ENCODE measurements at places on chromosomes 1 and 21. TPM values are rescaled to one million over a fixed set of nuclear protein-coding genes. Genes with fewer than 3 reads are reported as not detected.

Gene ARID4B
- total RNA-seq = 18.3 TPM

Gene PAQR7
- 2.0 TPM for total RNA-seq

Gene S100B
- total RNA-seq = 3.5 TPM

DNA sequence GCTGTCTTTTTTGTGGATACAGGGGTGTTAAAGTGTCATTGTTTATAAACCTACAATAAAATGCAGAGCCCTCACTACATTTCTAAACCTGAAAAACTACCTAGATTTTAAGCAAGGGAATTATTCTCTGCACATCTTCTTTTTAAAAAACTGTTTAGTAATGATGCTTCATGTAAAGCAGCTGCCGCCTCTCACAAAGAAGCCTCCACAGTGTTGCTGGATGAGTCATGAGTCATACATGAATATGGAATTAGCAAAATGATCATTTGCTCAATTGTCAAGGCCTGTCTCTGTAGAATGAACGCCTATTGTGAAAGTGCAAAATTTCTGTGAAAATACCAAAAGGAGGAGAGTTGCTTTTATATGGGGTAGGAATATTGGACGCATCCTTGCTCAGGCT lies 259.5 kb upstream of the CHRM3 start:
- no peak for DNase-seq

Gene XCL2
- total RNA-seq = not detected

DNA sequence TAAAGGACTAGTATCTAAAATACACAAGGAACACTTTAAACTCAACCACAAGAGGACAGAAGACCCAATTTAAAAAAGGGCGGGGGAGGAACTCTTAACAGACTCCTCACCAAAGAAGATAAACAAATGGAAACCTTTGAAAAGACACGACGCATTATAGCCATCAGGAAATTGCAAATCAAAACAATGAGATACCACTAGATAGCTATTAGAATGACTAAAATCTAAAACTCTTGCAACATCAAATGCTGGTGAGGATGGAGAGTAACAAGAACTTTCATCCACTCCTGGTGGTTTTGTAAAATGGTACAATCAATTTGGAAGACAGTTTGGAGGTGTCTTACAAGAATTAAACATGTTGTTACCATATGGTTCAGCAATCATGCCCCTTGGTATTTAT lies 708.2 kb downstream of the BRINP3 start:
- DNase-seq = no peak

- no peak for DNase-seq
These were observed 121.1 kb downstream of the EVI5 start for GRCh38 chr1:92663775-92664174.

DNA sequence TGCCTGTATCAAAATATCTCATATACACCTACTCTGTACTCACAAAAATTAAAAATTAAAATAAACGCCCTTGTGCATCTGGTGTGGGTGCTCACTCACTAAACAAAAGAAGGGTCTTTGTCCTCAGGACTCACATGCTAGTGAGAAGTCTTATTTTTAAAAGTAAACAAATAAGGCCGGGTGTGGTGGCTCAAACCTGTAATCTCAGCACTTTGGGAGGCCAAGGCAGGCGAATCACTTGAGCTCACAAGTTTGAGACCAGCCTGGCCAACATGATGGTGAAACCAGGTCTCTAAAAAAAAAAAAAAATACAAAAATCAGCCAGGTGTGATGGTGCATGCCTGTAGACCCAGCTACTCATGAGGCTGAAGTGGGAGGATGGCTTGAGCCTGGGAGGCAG lies 51.5 kb downstream of the BCAR3 start:
- DNase-seq = no peak

DNA sequence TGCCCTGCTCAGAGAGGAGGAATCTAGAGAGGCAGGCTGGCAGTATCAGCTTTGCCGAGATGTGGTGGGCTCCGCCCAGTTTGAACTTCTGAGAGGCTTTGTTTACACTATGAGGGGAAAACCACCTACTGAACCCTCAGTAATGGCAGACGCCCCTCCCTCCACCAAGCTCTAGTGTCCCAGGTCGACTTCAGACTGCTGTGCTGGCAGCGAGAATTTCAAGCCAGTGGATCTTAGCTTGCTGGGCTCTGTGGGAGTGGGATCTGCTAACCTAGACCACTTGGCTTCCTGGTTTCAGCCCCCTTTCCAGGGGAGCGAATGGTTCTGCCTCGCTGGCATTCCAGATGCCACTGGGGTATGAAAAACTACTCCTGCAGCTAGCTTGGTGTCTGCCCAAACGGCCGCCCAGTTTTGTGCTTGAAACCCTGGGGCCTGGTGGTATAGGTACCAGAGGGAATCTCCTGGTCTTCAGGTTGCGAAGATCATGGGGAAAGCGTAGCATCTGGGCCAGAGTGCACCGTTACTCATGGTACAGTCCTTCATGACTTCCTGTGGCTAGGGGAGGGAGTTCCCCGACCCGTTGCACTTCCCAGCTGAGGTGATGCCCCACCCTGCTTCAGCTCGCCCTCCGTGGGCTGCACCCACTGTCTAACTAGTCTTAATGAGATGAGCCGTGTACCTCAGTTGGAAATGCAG lies 43.6 kb downstream of the C21orf91 start:
- DNase-seq = no peak

Gene HAX1
- total RNA-seq = 181 TPM

Gene PM20D1
- 1.6 TPM for total RNA-seq

Gene NBPF9
- total RNA-seq = 5.1 TPM

- no peak for DNase-seq
These were observed 1.9 kb downstream of the NTRK1 start for GRCh38 chr1:156862584-156862983.

Gene SPATA45
- not detected for total RNA-seq

Gene INAVA
- 0.05 TPM for total RNA-seq

Measured in left ventricle myocardium superior (tissue), 1 donor.